ENCODE measurements at places on chromosomes 16 and 17. TPM values are rescaled to one million over a fixed set of nuclear protein-coding genes. Genes with fewer than 3 reads are reported as not detected.

The CCL4 gene
- not detected for total RNA-seq

The KRTAP4-1 gene
- total RNA-seq = not detected

The HS3ST6 gene
- not detected for total RNA-seq

The PPY gene
- not detected for total RNA-seq

The MYH8 gene
- not detected for total RNA-seq

The YPEL2 gene
- 67.2 TPM for total RNA-seq

The CHD9NB gene
- total RNA-seq = 1.5 TPM

The ODAD4 gene
- total RNA-seq = 0.13 TPM

The CDH13 gene
- total RNA-seq = 59.2 TPM

The C17orf78 gene
- total RNA-seq = not detected

The SLC5A11 gene
- not detected for total RNA-seq

The ARRB2 gene
- total RNA-seq = 20.7 TPM

The SPIRE2 gene
- 1.2 TPM for total RNA-seq

The TBC1D3K gene
- total RNA-seq = not detected

The ZCCHC14 gene
- 15.9 TPM for total RNA-seq

The NPB gene
- total RNA-seq = 0.22 TPM

The ACE gene
- total RNA-seq = 29.1 TPM

All from thoracic aorta endothelial cell (primary cell).